ENCODE measurements at places on chromosomes 4 and X. TPM values are rescaled to one million over a fixed set of nuclear protein-coding genes. Genes with fewer than 3 reads are reported as not detected.

CENPVL2 gene
- not detected for total RNA-seq

MAOB gene
- total RNA-seq = not detected

BCOR gene
- total RNA-seq = 4.9 TPM

ATOH1 gene
- not detected for total RNA-seq

All from endothelial cell of coronary artery (primary cell).